ENCODE measurements at places on chromosomes 2 and 18.

GRCh38 chr2:188078534-188078933, 213.1 kb upstream of the GULP1 start:
- no peak for DNase-seq

GRCh38 chr2:63842149-63843061, 709 bp downstream of the UGP2 start:
- DNase-seq: no peak

GRCh38 chr18:9321736-9322135, 12.8 kb upstream of the TWSG1 start:
- DNase-seq: no peak

GRCh38 chr2:101064125-101064502, 62.0 kb downstream of the RPL31 start:
- DNase-seq: no peak

DNA sequence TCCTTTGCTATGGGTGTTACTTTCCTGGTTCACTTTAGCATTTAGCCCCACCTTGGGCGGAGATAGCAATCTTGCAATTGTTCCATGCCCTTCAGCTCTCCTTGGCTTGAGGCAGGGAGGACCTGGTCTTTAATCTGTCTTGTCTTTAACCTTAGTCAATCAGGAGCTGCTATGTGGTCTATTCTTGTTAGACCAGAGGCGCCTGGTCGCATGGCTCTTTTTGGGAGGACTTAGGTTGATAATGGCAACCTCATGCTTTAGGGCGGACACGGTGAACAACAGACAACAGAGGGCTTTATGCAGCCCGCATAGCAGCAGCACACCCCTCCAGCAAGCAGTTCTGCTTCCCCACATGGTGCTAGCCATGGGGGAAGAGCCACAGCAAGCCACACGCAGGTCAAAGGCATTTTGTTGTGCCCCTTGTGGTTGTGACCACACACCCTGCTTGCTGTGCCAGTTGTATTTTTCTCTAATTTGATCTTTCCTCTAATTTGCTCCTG, 17.7 kb upstream of the ZDBF2 start:
- DNase-seq: no peak

DNA sequence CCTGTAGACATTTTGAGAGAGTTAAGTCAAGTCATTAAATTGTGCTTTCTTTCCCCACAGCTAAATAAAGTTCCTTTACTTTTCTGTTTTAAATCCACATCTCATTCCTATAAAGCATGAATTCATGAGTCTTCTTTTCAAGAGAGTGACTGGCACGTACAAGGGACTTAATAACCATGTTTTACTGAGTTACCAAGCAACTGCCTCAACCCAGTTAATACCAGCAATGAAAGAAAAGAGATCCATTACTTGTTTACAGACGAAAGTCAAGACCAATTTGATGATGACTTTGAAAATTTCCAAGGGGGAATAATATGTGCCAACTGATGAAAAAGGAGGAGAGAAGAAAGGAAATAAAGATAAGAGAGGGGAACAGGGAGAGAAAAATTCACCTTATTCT, 1082.5 kb upstream of the GYPC start:
- DNase-seq: no peak

Measured in urothelium cell line (cell line).